ENCODE measurements at places on chromosomes 4 and X. TPM values are rescaled to one million over a fixed set of nuclear protein-coding genes. Genes with fewer than 3 reads are reported as not detected.

DCAF12L2 gene
- total RNA-seq = not detected

ARHGAP6 gene
- total RNA-seq = 0.65 TPM

DAPP1 gene
- total RNA-seq = 0.78 TPM

SCML2 gene
- 0.60 TPM for total RNA-seq

PPBP gene
- 1.4 TPM for total RNA-seq

DRD5 gene
- total RNA-seq = not detected

IL2 gene
- total RNA-seq = 1.2 TPM

IRF2 gene
- 30.5 TPM for total RNA-seq

FRMD7 gene
- 0.05 TPM for total RNA-seq

MAGEA3 gene
- not detected for total RNA-seq

ARHGAP24 gene
- 6.8 TPM for total RNA-seq

ALAS2 gene
- total RNA-seq = 1.9 TPM

CXorf49 gene
- total RNA-seq = not detected

PDGFC gene
- 9.1 TPM for total RNA-seq

TRIM75 gene
- total RNA-seq = not detected

- peak; percentile 61 for DNase-seq
Observed at GRCh38 chrX:323721-324628, 5.4 kb upstream of the GTPBP6 start.

DNA sequence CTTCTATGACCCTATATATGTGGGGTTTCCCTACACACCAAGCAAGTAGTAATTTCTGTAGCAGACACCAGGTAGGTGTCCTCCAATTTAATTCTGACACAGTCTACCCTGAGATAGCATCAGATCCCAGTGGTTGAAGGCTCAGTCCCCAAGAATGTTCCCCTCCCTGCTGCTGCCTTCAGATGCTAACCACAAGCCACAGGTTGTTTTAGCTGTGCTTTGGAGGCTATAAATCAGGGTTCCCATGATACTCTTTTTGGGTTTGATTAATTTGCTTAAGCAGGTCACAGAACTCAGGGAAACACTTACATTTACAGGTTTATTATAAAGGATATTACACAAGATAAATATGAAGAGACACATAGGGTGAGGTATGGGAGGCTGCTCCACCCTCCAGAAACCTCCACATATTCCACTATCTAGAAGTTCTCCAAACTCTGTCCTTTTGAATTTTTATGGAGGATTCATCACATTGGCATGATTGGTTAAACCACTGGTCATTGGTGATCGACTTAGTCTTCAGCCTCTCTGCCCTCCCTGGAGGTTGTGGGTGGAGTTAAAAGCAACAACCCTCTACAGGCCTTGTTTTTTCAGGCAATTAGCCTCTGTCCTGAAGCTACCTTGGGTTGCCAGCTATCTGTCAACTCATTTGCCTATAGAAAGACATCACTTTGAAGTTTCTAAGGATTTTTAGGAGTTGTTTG, 50.8 kb downstream of the GRIA2 start:
- DNase-seq = no peak

GRCh38 chrX:155027509-155028066, 944 bp downstream of the FUNDC2 start:
- no peak for DNase-seq

DNA sequence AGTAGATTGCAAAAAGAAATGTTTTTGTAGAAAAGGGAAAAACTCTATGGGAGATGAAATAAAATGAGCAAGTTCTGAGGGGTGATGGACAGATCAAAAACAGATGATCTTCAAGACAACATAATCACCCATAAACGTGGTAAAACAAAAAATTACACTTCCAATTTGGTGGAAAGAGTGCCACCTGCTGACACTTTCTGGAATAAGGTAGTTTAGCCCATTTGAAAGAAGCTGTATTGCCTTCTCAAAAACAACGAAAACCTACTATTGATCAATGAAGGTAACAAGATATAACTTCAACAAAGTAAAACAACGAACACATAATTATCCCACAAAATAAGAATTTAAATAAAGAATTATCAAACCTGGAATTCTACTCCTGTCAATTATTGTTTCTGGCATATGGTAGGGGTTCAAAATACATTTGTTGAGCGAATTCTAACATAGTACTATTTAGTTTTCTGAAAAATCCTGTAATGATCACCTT, 2.5 kb downstream of the COQ2 start:
- no peak for DNase-seq

DNA sequence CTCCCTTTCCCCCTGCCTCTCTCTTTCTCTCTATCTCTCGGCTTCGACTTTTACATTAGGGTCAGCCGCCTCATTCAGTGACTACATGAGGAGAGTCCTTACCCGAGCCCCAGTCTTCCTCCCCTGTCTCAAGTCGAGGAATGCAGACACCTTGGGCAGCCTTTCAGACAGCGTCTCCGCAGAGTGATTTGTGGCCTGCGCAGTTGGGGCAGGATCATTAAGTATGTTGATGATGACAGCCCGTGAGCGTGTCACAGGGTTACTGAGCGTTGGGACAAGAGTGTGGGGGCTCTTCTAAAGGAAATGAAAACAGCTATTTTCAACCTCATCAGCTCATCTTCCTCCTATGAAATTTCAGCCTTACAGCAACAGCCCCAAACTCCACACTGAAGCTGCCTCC, 312.1 kb upstream of the GATB start:
- DNase-seq = no peak

- DNase-seq = no peak
Observed at GRCh38 chr4:7160951-7161440, 31.3 kb upstream of the SORCS2 start.

DNA sequence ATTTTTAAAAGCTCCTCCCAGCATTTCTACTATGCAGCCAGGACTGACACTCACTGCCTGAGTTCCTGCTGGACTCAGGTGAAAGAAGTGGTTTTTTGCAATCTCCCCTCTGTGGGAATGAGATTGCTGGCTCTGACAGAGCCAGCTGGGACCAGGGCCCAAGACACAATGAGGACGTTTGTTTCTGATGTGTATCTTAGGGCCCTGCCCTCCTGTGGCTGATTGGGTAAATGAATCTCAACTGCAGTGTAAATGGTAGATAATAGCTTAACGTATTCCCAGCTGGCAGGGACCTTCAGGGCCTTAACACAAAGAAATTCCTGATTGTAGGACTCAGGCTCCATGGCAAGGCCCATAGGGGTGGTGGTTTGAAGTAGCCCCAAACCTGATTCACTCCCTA, 85.8 kb upstream of the PRPS1 start:
- DNase-seq = no peak

GRCh38 chr4:141347684-141348083, 127.0 kb downstream of the ZNF330 start:
- no peak for DNase-seq

DNA sequence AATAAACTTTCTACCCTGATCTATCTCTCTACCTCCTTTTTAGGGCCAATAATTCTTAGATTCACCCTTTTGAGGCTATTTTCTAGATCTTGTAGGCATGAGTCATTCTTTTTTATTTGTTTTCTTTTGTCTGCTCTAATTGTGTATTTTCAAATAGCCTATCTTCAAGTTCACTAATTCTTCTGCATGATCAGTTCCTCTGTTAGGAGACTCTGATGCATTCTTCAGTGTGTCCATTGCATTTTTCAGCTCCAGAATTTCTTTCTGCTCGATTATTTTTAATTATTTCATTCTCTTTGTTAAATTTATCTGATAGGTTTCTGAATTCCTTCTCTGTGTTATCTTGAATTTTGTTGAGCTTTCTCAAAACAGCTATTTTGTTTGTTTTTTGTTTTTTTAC, 11.3 kb downstream of the CXorf58 start:
- no peak for DNase-seq

DNA sequence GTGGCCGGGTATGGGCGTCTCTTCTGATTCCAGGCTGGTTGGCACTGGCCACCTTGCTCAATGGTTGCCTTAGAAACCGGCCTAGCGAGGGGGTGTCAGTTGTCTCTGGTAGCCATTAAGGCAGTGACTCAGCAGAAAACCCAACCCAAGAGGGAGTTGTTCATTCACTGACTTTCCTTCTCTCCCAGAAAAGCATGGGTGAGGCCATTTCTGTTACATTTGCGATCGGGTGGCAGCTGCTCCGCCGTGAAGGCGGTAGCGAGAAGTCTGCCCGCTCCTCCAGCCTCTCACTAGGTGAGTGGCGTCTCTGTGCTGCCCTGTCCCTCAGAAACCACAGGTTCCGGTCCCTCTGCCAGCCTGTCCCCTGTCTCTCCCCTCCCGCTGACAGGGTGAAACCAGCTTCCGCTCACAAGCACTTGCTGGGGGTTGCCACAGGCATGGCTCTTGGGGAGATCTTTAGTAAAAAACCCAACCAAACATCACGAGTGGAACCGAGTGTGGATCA, 17.4 kb downstream of the IRAK1 start:
- DNase-seq = no peak

- no peak for DNase-seq
Observed at GRCh38 chr4:74166818-74167217, 8.9 kb downstream of the MTHFD2L start.

- DNase-seq = no peak
Observed at GRCh38 chrX:56232221-56233082, at the start of gene KLF8. KLF8 (plus strand) TSS chrX:56232356; CDS start chrX:56233335, 979 bp downstream.

- DNase-seq = peak; percentile 59
Observed at GRCh38 chr4:56410247-56411062, 23.2 kb upstream of the AASDH start.

- no peak for DNase-seq
Observed at GRCh38 chr4:67470871-67471270, 74.4 kb downstream of the CENPC start.

GRCh38 chr4:20192736-20193135, 59.0 kb upstream of the SLIT2 start:
- DNase-seq = no peak

GRCh38 chr4:5280828-5281227, 229.5 kb downstream of the STK32B start:
- no peak for DNase-seq

GRCh38 chr4:147814376-147814775, 82.5 kb downstream of the ARHGAP10 start:
- DNase-seq = no peak

DNA sequence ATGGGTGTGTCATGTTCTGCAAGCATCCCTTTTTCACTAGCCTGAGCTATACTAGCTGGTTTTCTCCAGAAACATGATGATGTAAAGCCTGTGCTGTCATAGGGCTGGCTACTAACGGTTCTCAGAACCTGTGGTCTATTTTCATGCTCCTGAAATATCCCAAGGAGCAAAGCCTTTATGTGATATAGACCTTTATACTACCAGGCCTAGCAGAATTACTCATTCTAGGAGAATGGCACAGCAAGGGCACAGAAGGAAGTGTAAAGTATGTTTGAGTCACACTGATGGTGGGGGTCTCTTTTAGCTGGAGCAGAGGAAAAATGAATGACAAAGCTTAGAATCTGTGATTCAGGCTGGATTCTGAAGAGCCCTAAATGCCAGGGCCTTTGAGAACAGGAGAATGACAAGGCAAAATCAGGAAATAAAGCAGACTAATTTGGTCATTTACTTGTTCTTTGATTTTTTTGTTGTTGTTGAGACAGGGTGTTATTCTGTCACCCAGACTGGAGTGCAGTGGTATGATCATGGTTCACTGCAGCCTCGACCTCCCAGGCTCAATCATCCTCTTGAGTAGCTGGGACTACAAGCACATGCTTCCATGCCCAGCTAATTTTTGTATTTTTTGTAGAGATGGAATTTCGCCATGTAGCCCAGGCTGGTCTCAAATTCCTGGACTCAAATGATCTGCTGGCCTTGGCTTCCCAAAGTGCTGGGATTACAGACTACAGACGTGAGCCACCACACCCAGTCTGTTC, 11.8 kb downstream of the TCEAL1 start:
- DNase-seq = no peak

GRCh38 chr4:8221985-8222384, 22.9 kb downstream of the SH3TC1 start:
- DNase-seq = no peak

- DNase-seq = peak; percentile 66
Observed at GRCh38 chrX:147875866-147876596, 35.7 kb upstream of the FMR1 start.

DNA sequence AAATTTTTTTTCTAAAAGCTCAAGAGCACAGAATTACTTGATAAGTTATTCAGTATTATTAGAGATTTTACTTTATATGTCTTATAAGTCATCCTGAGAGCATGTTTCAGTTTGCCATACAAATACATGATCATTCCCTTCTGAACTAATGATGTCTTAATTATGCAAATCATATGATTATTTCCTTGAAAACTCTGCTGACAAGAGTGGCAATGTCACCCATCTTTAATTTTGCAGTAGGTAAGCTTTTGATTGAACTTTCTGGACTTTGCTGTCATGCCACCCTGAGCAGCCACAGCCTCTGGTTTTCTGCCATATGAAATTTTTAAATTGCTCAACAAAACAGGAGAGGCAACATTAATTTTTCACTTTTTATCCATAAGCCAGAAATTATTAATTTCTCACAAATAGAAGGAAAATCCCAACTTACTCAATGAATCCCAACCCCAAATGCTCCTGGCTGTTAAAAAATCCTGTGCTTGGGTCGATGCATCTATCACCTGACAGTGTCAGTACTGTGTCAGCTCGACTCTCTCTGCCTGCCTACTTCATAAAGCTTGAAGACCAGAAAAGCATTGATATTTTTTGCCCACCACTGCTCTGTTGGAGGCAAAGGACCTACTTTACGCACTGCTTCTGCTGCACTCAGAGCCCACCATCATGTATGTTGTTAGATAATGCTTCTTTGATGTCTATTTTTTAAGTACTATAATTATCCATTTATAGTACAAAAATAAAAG, 11.6 kb upstream of the HADH start:
- peak; percentile 48 for DNase-seq

DNA sequence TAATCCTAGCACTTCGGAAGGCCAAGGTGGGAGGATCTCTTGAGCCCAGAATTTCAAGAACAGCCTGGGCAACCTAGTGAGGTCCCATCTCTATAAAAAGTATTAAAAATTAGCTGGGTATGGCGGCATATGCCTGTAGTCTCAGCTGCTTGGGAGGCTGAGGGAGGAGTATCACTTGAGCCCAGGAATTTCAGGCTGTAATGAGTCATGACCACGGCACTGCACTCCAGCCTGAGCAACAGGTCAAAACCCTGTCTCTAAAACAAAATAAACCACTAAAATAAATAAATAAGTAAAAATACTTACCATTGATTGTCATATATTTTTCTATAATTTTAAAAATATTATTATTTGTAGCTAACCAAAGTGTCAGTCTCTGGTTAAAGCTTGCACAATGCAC, 315.6 kb upstream of the SMIM31 start:
- DNase-seq = no peak

GRCh38 chr4:139768366-139768765, 102.7 kb downstream of the MGST2 start:
- DNase-seq = no peak

GRCh38 chr4:39682138-39682537, 15.8 kb upstream of the UBE2K start:
- no peak for DNase-seq

GRCh38 chrX:36019125-36019524, 99.6 kb downstream of the CFAP47 start:
- no peak for DNase-seq

DNA sequence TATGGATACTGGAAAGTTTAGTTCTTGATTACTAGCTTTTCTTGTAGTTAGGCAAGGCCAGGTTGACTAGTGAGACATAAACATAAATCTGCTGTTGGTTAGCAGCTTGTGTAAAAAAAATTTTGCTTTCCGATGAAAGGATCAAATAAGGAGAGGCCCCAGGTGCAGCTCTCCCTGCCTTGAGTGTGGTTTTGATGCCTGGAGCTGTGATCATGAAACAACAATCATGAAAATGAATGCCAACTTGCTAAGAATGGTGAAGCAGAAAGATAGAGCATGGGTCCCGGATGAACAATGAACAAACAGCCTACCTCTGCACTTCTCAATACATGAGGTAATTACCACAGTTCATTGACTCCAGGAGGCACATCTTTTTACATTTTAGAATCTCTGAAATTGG, 14.4 kb upstream of the SYP start:
- DNase-seq = no peak

Measured in left lobe of liver (tissue), 2 donors.